ENCODE measurements at places on chromosomes 4 and X.

DNA sequence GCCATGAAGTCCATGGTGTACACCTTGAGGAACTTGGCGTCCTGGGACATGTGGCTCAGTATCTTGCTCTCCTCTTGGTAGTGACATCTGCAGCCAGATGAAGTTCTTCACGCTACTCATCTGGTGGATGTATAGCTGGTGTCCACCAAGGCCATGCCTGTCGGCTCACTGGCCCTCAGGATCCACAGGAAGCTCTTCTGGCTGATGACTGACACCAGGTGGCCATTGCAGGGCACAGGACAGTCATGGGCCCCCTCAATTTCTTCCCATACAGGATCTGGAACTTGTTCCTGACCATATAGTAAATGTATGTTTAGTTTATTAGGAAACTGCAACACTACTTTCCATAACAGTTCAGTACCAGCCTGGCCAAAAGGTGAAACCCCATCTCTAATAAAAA lies 10.3 kb upstream of the CLCN5 start:
- DNase-seq = no peak

DNA sequence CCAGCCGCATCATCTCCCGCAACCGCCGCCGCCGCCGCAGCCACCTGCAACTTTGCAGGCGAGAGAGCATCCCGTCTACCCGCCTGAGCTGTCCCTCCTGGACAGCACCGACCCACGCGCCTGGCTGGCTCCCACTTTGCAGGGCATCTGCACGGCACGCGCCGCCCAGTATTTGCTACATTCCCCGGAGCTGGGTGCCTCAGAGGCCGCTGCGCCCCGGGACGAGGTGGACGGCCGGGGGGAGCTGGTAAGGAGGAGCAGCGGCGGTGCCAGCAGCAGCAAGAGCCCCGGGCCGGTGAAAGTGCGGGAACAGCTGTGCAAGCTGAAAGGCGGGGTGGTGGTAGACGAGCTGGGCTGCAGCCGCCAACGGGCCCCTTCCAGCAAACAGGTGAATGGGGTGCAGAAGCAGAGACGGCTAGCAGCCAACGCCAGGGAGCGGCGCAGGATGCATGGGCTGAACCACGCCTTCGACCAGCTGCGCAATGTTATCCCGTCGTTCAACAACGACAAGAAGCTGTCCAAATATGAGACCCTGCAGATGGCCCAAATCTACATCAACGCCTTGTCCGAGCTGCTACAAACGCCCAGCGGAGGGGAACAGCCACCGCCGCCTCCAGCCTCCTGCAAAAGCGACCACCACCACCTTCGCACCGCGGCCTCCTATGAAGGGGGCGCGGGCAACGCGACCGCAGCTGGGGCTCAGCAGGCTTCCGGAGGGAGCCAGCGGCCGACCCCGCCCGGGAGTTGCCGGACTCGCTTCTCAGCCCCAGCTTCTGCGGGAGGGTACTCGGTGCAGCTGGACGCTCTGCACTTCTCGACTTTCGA lies 654 bp downstream of the ATOH1 start:
- DNase-seq = no peak

DNA sequence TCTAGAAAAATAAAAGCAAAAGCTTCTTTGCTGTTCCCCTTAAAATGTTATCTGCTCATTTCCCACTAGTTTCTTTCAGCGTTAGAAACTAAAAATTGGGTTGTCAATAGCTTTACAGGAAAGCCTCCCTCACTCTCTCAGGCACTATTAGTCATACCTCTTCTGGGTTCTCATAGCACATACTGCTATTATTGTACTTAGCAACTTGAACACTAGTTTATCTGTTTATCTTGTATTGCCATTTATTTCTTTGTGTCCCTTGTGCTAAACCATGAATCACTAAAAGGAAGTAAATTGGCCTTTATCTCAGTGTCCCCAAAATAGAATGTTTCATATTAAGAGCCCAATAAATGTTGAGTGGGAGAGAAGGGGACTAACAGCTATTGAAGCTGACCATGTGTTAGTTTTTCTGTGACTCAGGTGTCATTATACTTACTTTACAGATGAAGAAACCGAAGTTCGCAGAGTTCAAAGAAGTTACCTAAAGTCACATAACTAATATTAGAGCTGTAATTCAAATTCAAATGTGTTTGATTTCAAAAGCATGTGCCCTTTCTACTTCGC lies 124.8 kb upstream of the CITED1 start:
- no peak for DNase-seq

GRCh38 chr4:102815981-102816380 lies 11.4 kb downstream of the UBE2D3 start:
- no peak for DNase-seq

DNA sequence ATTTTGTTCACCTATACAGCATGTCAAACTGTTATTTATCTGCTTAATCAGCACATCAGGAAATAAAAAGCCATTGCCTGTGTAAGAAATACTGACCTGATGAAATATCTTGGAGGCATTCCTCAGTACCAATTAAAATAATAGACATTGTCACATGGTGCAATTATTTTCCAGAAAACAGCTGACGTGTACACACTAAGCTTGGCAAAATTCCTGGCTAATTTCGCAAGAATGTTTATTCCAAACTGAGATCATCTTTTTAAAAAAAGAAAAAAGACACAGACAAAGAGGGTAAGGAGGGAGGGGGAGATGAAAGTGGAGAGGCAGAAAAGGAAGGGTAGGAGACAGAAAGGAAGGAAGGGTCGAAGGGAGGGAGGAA lies 61.9 kb upstream of the NFKB1 start:
- DNase-seq = peak; percentile 17

DNA sequence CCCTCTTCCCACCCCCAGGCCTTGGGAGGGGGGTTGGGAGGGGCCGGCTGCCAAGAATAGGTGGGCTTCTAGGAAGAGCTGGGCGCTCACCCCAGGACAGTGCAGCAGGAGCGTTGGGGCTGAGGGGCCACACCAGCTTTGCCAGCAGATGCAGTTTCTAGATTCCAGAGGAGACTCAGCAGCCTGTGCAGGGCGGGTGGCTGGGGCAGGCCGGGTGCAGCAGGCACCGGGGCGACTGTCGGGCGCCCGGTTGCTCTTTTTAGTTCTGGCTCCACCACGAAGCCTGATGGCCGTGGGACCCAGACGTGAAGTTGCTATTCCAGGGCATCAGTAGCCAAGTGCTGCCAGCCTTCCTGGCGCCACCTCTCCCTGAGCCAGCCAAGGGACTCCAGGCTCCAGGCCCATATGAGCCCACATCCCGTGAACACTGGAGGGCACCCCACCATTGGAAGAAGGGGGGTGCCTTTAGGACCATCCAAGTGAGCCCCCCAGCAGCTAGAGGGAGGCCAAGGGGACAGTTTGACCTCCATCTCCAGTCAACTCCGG lies 5.8 kb downstream of the SSR4 start:
- DNase-seq = no peak

DNA sequence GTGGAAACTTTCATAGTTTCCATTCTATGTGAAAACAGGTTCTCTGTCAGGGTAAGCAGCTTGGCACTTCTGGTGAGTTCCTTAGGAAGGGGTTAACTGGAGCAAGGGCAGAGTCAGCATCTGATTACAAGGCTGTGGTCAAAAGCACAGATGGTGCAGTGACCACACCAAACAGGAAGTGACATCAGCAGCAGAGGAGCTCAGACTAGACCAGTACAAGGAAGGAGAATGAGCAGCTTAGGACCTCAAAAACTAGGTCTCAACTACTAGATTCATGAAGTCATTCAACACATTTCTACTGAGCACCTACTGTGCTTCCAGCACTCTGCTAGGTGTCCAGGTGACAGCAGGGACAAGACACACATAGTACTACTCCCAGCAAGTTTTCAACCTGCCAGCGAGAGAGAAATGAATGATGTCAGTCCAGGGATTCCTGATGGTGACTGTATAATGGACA lies 130.2 kb downstream of the AMELX start:
- no peak for DNase-seq

- DNase-seq = no peak
Observed at GRCh38 chr4:39263895-39264294, 81.6 kb downstream of the WDR19 start.

- no peak for DNase-seq
Observed at GRCh38 chr4:66097218-66097617, 426.9 kb upstream of the EPHA5 start.

DNA sequence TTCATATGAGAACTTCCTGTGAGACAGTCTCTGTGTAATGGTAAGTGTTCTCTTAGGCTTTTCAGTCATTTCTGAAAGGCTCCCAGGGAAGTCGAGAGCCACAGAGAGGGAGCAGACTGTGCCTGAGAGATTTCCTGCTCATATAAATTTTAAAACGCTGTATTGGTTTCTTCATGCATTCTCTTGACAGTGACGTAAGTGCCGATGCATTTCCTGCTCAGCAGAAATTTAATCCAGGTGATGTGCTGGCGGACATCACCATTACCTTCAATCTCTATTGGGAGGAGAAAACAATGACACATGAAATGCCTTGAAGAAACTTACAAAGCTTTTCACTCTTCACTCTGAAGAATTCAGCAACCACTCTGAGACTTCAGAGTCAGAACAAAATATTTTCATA lies 383.6 kb downstream of the BMPR1B start:
- DNase-seq = no peak

DNA sequence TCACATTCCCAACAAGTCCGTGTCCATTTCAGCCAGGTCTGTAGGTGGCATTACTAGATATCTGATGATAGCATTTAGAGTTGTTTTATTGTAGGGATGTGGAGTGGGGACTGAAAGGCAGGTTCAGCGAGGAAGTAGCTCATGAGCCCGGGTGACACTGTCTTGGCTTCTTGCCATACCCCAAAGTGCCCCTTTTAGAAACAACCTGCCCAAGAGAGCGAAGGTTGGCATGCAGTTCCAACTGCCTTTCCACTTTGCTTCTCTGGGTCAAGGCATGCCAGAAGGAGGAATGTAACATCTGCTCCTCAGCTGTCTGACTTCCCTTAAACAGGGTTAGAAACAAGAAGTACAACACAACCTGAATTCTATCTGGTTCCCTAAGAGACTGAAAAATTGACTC lies 9.0 kb downstream of the GRIA3 start:
- peak; percentile 27 for DNase-seq

DNA sequence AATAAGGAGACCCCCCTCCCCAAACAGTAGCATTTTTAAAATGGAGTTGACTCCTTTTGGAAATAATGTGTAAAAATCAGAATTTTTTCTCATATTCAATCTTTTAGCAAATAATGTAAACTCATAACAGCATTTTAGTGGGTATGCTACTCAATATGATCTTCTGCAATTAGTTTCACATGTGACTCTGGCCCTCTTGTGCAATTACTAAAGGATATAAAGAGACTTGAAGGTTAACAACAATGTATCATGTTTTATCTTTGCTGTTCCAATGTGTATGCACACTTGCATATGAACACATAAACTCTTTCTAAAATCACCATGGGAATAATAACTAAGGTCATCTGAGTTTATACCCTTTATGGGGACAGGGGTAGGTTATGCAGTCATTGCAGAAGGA lies 39.9 kb upstream of the RXFP1 start:
- no peak for DNase-seq

DNA sequence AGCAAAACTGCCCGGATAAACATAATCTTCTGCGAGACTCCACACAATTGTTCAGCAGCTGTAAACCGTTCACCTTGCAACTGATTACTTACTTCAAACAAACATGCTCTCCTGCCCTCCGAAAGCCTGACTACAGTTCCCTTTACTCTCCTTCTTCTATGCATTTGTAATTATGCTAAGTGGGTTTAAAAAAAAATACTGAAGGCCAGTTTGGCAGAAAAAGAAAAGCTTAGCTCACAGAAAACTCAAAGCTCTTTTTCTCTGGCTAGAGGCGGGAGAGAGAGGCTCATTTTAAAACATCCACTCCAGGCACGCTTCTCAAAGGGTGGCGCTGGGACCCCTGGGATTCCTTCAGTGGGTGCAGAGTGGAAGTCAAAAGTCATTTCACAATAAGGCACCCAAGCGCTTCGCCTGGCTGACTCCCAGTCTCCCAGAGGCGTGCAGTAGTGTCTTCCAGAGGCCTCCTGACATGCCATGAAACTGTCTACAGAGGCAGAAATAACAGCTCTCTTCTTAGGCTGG lies 1.9 kb downstream of the DHRSX start:
- no peak for DNase-seq

- no peak for DNase-seq
Observed at GRCh38 chrX:55908661-55909212, 191.2 kb downstream of the RRAGB start.

- DNase-seq = no peak
Observed at GRCh38 chrX:7252013-7252610, 104.2 kb upstream of the PUDP start.

DNA sequence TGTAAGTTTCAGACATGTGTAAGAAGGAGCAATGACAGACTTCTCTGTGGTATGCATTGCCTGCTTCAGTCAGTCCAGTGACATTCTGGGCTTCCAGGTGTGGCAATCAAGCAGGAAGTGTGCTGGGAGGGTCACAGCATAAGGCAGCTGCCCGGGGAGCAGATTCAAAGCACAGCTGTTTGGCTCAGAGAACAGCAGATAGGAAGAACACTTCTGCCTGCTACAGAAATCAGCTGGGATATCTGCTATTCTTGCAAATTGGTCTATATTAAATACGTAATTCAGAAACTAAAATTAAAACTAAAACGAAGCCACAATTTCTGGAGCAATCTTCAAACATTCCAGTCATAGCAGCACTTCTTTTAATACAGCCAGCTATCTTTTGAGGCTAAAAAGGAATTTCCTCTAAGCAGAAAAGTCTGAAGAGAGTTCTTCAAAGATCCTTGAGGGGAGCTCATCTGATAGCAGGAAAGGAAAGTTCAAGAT lies 47.5 kb upstream of the GALNT7 start:
- no peak for DNase-seq

- no peak for DNase-seq
Observed at GRCh38 chr4:51907006-51907669, 64.2 kb downstream of the DCUN1D4 start.

DNA sequence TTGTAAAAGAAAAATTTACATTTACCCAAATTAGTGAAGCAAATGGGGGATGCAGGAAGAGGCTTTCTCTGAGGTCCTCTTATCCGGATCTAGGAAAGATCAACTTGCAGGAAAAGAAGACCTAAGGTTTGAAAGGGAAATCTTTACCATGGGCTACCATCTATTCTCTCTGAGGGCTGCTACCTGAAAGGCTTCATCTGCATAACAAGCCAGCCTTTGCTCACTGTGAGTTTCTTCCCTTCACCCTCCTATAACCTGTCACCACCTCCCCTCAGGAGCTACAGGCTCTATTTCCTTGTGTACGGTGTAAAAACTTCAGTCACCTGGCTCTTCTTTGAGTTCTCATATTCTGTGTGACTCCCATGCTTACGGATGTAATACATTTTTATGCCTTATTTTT lies 118.6 kb upstream of the BEND4 start:
- DNase-seq = no peak

DNA sequence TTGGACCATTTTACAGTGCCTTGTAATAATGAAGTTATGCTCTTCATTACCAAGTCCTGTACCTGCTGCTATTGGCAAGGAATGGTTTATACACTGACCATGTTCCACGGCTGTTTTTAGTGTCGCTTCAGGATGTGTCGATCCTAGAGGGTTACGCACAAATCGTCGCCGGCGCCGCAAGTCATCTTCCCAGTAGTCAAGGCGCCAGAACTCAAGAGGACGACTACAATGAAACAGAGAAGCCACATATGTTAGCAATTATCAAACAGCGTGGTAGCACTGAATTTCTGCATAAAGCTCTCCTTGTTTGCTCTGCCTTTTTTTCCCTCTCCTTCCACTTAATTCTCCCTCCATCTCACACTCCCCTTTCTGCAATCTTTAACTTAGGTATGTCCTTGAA lies 17.0 kb downstream of the MAB21L2 start:
- no peak for DNase-seq

- no peak for DNase-seq
Observed at GRCh38 chrX:136496186-136496763, 1.1 kb upstream of the HTATSF1 start.

All from NCI-H1105 (cell line).